SJCRH30 (cell line): ENCODE measurements at places on chromosomes 13 and 19.
A peak's percentile ranks its signal among the peaks of the same experiment; 100 is the strongest.

- peak; percentile 63 for DNase-seq
Observed at GRCh38 chr19:8158411-8159074, 9.2 kb upstream of the FBN3 start.

DNA sequence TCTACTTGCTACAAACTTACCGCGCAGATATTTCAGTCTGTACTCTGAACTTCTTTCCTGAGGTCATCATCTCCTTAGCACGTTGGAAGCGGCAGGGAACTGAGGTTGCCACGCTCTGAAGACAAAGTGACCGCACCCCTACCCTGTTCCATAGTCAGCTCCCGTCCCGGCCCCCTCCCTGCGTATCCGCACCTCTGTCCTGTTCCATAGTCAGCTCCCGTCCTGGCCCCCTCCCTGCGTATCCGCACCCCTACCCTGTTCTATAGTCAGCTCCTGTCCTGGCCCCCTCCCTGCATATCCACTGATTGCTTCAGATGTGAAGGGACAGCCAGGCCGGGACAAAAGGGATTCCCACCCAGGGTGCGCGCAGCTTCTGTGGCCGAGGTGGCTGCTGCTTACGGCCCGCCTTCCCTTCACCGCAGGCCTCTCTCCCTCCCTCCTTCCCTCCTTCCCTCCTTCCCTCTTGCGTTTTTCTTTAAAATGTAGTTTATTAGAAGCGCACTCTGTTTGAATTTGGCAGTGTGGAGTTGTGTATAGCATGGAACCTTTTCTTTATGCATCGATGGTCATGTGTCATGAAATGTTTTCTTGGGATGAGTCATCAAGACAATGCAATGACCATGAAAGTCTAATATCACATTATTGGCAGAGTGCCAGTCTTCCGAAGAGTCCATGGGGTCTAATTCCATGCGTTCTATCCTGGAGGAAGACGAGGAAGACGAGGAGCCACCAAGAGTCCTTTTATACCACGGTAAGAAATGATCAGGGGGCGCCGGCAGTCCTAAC is 21.9 kb upstream of the NDUFS7 start:
- peak; percentile 77 for DNase-seq

DNA sequence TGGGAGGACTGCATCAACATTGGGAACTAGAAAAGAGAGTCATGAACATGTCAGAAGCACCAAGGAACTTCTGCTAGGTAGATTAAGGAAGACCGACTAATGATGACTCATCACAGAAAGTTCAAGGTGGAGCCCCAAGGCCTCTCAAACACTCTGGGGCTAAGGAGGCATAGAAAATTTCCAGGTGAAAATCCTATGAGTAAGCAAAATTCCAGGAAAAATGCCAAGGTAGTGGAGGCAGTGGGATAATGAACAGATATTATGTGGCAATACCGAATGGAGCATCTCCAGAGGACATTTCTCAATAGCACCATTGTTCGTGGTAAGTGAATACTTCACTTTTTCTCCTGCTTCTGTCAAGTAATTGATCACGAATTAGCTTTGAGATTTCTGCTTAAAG is 336.5 kb downstream of the MZT1 start:
- no peak for DNase-seq

DNA sequence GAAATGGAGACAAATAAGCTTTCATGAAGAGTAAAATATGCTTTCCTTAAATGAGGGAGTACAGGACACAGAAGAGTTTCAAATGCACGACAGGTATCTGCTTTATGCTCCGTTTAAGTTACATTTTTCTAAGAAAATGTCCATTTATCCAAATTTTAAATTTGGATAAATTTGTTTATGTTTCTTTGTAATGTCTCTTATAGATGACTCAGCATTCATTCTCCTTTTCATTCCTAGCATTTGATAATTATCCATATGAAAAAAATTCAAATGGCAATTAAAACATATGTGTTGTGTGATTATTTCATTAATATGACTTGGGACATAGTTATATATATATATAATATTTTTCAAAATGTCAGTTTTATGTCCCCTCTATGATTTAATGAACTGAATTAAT is 1449.3 kb downstream of the SLITRK1 start:
- no peak for DNase-seq

DNA sequence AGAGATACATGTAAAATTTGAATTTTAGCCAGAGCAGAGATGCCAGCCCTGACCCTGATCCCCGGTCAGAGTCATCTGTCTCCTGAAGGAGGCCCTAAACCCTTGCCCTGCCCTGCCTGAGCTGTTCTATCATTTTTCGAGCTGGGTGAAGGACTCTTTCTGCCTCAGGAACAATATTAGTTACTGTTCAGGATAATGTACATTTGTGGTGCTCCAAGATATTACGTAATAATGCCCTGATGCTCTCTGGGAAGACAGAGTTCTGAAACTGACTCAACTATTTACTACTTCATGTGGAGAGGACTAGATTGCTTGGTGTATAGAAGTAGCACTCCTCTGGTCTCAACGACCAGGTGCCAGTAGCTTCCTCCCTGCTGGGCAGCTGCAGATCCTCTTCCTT is 37.9 kb upstream of the UBL3 start:
- no peak for DNase-seq

GRCh38 chr13:28503182-28503967 is 8.4 kb upstream of the FLT1 start:
- DNase-seq = no peak

- DNase-seq = no peak
Observed at GRCh38 chr13:113531041-113531873, 40.7 kb upstream of the DCUN1D2 start.

DNA sequence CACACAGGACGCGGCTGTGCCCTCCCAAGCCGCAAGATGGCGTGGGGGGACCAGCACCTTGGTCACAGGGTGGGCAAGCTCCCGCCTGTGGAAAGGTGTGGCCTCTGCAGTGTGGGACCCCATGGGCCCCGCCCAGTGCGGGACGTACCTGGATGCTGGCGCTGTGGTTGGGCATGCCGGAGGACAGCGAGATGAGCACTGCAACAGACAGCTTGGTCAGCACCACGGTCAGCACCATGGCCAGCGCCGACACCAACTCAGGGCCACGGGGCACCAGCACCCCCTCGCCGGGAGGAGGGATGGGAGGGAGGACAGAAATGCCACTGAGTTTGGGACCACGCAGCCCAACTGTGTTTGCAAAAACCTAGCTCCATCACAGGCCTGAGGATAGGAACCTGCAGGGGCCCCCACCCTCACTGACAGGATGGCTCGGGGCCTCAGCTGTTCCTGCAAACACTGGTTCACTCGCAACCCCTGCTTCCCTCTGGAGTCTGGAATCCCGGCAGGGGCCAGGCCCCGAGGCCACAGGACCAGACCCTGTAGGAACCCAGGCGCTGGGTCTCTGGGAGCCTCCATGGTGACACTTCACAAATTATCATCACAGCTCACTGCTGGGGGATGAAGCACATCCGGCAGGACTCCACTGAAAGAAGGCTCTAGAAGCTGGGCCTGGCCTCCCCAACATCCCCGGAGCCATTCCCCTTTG is 27.1 kb downstream of the IZUMO4 start:
- DNase-seq = peak; percentile 52

DNA sequence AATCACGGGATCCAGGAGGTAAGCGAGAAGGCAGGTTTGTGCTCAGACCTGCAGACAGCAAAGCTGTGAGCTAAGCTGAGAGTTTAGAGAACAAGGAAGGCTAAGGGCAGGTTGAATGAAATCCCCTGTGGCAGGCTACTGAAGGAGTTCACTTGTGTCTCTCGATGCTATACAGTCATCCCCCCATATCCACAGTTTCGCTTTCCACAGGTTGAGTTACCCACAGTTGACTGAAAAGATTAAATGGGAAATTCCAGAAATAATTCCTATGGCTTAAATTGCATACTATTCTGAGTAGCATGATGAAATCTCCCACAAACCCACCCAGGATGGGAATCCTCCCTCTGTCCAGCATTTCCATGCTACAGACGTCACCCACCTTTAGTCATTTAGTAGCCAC is 49.6 kb downstream of the ABCC4 start:
- DNase-seq = peak; percentile 47

GRCh38 chr13:51034906-51035305 is 76.2 kb downstream of the C13orf42 start:
- DNase-seq = no peak

GRCh38 chr13:63704521-63704920 is 2288.9 kb upstream of the PCDH20 start:
- DNase-seq = no peak

- no peak for DNase-seq
Observed at GRCh38 chr13:47650209-47650608, 350.9 kb downstream of the SUCLA2 start.

DNA sequence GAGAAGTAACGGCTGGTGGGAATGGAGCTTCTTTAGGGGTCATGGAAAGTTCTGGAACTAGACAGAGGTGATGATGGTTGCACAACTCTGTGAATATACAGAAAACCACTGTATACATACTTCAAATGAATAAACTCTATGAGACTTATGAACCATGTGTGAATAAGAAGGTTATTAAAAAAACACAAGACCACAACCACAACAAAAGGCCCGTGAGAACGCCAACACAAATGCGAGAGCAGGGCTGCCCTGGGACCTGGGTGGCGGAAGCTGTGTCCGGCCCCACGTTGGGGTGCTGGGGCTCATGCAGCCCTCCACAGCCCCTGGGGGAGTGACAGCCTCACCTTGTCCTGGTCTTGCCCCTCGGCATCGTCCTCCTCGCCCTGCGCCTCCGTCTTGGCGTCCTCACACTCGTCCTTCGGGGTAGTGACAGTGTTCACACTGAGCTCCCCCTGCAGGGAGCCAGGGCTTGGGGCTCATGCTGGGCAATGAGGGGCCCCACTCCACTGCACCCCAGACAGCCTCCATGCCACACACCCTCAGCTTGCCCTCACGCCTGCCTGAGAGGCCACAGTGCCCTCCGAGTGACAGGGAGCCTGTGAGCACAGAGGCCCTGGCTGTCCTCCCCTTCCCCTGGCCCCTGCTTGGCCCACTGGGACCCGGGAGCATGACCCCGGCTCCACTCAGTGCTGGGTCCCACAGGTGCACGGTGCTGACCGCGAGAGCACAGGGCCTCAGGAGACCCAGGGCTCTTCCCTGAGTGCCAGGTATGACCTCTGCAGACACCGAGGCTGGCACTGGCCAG is 16.0 kb downstream of the IZUMO4 start:
- no peak for DNase-seq

- no peak for DNase-seq
Observed at GRCh38 chr13:30331331-30331771, 24.0 kb upstream of the KATNAL1 start.

DNA sequence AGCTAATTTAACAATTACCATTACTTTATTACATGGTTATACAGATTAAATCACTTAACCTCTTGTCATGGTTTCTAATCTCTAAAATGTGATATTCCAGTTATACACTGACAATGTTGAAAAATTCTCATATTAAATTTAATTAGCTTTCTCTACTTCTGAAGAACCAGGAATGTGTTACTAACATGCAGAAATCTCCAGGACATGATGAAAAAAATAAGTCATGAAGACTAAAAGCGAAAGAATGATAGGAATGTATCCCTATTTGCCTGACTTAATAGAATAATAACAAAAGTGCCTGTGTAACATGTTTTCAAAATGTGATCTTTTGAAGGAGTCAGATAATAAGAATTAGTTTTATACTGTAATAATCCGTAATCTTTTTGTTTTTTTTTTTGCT is 2823.7 kb upstream of the PCDH20 start:
- no peak for DNase-seq

- no peak for DNase-seq
Observed at GRCh38 chr13:45847554-45848224, 3.9 kb downstream of the SIAH3 start.

- no peak for DNase-seq
Observed at GRCh38 chr19:2440515-2440914, 13.1 kb upstream of the TIMM13 start.

DNA sequence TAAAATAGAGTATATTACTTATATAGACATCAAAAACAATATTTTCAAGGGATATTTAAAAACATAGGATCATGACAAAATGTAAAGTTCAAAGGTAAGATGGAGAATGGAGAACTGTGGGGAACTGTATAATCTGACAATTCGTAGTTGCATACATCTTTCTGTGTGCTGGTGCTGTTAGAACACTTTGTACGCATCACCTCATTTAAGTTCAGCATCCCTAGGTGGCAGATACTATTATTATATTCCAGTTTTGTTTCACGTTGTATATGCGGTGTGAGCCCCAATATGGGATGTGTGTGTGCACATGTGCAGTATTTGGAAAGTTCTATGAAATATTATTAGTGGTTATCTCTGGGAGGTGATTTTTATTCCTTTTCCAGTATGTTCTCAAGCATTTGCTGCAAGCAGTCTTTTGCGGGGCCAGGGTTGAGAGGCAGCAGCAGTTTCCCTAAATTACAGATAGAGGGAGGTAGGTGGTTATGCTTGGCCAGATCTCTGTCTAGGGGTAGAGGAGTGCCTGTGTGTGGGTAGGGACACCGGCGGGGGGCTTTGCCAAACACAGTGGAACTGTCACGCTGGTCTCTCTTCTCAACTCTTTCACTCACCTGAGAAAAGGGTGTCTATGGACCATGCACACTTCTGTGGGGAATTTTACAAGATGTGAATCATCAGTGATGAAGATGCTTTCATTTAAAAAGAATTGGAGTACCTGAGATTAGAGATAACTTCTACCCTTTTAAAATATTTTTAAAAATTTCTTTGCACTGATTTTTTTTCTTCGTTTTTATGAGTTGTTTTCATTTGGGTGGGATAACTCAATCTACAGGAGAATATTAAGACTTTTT is 55.6 kb upstream of the ALOX5AP start:
- DNase-seq = peak; percentile 58

DNA sequence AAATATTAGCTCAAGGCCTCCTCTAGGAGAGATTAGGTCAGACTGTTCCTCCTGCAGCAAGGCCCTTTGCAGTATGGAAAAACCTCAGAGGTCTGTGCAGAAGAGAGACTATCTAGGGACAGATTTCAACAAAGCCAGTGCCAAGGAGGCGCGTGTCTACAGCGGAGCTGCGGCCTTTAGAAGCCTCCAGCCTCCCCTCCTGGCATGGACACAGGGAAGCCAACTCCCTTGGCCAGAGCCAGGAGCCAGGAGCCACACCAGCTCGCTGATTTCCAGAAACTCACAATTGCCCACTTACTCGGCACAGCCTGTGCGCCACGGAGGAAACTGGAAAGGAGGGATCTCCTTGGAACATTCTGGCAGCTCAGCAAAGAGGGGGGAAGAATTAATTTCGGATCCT is 63.4 kb downstream of the INSR start:
- no peak for DNase-seq

DNA sequence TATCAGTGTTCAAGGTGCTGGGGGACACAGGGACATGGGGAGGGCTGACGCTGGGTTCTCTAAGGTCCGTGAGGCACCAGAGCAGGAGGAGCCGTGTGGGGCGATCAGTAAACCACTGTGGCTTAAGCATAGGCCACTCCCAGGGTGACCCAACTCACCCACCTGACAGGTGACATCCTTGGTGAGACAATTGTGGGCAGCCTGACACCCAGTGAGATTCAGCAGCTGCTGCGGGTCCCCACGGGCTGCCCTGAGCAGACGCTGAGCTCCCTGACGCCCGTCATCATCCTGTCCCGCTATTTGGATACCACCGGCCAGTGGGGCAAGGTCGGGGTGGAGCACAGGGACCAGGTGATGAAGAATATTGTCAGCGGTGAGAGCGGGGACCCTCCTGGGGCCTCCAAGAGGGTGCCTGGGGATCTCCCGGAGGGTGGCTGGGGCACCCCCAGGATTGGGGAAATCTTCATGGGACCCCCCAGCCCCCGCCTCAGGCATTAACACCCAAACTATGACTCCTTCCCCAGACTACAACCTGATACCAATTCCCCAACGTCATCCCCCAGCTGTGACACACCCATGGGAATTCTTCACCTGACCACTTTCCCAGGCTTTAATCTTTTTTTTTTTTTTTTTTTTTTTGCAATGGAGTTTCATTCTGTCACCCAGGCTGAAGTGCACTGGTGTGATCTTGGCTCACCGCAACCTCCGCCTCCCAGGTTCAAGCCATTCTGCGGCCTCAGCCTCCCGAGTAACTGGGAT is 33.3 kb upstream of the SHFL start:
- no peak for DNase-seq
